ENCODE measurements at places on chromosomes 12 and 14. TPM values are rescaled to one million over a fixed set of nuclear protein-coding genes. Genes with fewer than 3 reads are reported as not detected.

Gene STXBP6
- total RNA-seq, result 2.6 TPM

Gene RFLNA
- 9.7 TPM for total RNA-seq

- DNase-seq, result no peak
Observed at GRCh38 chr14:41699486-41699885, 92.8 kb downstream of the LRFN5 start.

Gene OR4E1
- total RNA-seq, result not detected

DNA sequence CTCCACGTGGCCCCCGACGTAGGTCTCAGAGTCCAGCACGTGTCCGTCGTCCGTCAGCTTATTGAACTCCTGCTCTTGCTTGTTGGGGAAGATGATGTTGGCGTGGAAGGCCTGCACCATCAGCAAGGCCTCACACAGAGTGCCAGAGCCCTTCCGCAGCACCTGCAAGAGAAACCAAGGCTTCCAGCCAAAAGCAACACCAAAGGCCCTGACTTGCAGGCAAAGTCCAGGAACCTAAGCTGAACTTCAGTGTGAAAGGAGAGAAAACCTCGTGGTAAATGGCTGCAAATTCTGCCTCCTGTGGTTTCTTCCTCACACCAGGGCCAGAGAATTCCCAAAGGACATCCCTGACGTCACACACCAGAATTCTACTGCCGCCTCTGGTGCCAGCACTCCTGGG, 14.5 kb downstream of the POLE start:
- DNase-seq, result no peak

DNA sequence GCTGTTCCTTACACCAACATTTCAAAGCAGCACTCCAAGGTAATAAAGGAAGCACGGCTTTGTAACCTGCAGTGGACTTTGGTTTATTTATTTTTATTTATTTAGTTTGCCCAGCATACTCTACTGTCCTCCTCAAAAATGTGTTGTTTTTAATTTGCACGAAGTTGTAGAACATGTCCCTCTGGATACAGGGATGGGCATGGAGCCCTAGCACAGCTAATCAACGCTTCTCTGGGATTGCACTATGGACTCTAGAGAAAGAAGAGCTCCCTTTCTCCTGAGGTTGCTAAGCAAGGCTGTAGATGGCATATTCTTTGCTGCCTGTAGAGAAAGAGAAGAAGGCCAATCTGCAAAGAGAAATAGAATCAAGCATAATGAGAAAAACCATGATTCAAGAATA, 5.9 kb upstream of the ANAPC5 start:
- no peak for DNase-seq

Gene BMP4
- total RNA-seq, result 12.2 TPM

Gene PSMA6
- 255 TPM for total RNA-seq

GRCh38 chr14:62947301-62947700, 98.0 kb downstream of the KCNH5 start:
- DNase-seq, result no peak

GRCh38 chr12:119325813-119326212, 8.7 kb upstream of the CCDC60 start:
- no peak for DNase-seq

Gene SLC7A8
- 77.9 TPM for total RNA-seq
